ENCODE measurements at places on chromosomes 11 and 22.

DNA sequence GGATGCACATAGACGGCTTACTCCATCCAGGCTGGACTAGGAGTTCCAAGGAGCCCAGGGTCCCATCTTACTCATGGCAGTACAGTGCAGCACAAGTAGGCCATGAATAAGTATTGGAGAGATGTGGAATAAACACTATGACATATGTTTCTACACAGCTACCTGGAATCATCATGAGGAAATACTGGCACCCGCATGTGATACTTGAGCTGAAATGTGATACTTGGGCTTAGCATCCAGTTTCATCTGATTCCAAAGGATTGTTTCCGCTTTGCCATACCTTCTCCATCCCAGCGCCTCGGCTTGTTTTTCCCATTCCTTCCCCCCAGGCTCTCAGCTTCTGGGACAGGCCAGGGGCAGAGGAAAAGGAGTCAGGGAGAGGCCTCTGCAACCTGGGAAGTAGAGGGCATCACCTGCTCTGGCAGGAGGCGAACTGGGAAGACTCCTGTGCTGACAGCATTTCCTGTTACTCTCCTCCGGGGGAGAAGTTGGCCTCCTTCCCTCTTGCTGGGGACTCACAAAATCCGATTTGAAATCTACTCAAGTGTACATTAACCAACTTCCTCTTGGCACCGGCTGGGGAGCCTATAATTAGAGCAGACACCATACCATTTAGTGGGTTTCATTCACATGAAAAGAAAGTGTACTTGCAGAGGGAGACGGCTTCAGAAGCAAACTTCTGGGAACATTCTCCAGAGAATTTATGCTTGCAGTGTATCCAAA lies 187.8 kb downstream of the MIAT start:
- no peak for DNase-seq

DNA sequence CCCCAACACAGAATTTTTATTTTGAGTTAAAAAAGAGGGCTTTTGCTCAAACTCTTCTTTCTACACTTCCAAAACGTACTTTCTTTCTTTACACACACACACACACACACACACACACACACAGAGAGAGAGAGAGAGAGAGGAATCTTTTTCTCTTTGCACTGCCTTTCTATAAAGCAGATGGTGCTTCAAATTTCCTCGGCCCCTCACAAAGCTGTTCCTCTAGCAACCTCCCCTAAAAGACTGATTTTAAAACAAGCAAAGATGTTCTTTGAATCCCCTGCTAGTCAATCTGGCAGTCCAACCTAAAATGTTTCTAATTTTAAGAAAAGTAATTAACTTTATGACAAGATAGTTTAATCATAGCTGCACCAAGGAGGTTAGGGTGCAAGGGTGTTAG lies 2.7 kb upstream of the ANO3 start:
- DNase-seq, result no peak

GRCh38 chr11:91100427-91100826 lies 877.6 kb upstream of the CHORDC1 start:
- no peak for DNase-seq

GRCh38 chr11:97751952-97752351 lies 1268.8 kb upstream of the CNTN5 start:
- no peak for DNase-seq

- peak; percentile 64 for DNase-seq
Observed at GRCh38 chr11:34052608-34053160, 1.2 kb downstream of the CAPRIN1 start.

DNA sequence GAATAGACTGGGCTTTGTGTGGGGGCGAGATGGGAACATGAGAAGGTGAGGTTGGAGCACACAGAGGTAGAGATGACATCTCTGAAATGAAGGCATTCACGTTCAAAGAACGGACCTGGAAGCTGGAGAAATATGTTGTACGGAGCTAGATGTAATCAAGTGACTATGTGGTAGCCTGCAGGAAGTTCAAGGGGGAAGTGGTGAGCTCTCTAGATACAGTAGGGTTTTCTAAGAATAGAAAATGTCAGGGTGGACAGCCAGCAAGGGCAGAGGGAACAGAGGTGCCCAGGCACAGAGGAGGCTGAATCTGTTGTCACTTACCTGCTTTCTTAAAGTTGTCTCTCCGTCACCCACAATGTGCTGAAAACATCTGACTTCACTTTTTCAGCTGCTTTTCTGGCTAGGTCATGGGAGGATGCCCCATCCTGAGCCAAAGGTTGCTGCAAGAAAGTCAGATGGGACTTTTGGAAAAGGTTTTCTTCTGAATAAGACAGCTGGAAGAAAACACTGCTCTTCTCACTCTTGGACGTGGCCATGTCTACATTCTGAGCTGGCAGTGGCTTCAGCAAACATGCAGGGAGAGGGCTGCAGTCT lies 171.5 kb upstream of the B3GAT1 start:
- no peak for DNase-seq

DNA sequence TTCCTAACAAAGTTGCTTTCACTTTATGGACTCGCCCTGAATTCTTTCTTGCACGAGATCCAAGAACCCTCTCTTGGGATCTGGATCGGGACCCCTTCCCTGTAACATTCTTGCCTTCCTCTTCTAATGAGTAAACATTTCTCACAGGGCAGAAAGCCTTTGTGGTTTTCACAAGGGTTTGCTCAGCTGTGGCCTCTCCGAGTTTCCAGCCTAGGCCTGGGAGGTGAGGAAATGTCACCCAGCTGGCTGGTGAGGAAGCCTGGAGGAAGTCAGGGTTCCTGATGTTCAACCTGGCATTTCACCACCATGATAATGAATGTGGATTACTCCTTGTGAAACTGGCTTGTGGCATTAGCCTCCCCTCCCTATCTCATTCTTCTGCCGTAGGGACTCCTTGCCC lies 224.9 kb downstream of the DSCAML1 start:
- DNase-seq, result no peak

DNA sequence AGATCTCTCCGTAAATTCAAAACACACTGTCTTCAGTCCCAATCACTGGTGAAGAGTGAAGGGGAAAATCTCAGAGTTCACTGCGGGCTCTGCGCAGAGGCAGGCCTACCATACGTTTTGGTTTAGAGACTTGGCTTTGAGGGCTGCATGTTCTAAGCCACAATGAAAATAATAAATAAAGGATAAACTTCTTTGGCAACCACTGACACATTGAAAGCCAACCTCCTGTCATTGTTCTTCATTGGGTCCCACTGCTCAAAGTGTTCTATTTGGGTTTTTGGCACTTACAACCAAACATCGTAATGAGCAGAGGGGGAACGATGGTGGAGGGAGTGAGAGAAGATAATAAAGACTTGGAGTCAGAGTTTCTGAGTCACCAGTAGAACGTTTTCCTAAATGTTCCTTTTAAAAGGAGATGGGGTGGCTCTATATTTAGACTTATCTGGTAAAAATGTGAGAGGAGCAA lies 472.9 kb downstream of the SOX6 start:
- no peak for DNase-seq

All from psoas muscle (tissue), 8 donors.